Femur (tissue), 1 donor: ENCODE measurements at places on chromosomes 3 and 15.

- no peak for DNase-seq
Observed at GRCh38 chr3:153038367-153038766, 123.7 kb upstream of the RAP2B start.

GRCh38 chr15:73109765-73110164 lies 57.5 kb downstream of the NEO1 start:
- no peak for DNase-seq

DNA sequence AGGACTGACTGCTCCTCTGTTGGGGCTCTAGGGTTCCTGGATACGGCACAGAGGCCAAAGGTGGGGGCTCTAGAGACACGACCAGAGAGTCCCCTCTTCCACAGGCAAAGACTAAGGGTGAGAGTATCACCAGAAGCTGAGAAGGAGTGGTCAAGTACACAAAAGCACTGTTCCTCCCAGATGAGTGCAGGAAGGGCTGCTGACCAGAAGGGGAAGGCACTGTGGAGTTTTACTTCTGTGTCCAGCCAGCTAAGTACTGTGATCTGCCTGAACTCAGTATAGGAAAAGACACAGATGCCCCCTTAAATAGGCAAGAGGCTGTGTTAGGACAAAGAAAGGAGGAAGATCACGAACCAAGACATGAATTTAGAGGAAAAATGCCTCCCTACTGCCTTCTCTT lies 11.7 kb downstream of the MRPS11 start:
- DNase-seq: no peak

DNA sequence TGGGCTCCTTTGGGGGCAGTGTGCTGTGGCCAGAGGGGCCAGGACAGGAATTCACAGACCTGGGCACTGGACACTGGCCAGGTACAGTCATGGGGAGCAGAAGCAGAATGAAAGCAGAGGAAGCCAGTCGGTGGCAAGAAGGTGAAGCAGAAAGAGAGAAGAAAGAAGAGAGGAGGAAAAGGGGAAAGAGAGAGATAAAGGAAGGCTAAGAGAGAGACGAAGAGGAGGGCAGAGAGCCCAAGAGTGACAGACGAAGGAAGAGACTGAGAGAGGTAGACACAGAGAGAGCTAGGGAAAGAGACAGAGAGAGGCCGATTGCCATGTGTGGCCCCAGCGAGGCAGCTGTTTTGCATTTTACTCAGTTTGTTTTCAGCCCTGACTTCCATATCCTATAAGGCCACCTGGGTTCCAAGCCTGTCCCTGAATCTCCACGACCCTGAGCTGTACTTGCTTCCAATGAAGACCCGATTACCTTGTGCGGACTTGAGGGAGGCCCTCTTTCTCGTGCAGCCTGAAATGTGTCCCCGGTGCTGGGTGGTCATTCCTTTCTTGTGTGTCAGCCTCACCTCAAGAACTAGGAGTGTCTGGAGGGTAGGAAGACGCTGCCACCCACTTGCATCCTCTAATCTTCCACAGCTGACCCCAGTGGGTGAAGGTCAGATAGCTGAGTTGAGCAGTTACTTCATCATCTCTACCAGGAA lies 73.9 kb downstream of the LSM3 start:
- no peak for DNase-seq

DNA sequence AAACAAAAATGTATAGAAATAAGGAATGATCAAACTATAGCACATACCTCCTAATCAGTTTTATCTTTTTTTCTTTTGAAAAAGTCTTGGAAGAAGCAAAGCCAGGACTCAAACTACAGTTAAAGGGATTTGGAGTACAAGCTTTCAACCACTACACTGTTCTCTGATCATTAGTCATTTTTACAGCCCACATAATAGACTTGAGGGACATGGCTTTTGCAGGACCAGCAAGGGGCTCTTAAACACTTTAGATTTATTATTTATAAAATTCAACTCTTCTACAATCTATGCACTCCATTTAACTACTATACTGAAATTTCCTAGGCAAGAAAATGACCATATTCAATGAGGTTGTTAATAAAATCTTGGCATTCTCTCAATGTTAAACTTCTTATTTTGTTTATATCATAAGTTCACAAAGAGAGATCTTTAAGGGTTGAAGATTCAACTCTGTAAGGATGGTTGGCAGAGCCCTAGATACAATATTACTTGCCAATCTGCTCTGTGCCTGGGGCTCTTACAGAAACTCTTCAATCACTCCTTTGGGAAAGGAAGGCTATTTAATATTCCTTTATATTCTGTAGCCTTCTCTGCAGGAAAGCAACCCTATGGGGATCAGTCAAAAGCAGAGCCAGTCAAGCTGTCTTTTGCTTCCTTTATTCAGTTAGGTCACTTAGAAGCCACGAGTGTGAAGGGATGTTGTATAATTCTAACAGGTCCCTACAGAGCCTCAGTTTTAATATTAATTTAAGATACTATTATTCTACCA lies 557.7 kb upstream of the SGO1 start:
- DNase-seq: no peak

DNA sequence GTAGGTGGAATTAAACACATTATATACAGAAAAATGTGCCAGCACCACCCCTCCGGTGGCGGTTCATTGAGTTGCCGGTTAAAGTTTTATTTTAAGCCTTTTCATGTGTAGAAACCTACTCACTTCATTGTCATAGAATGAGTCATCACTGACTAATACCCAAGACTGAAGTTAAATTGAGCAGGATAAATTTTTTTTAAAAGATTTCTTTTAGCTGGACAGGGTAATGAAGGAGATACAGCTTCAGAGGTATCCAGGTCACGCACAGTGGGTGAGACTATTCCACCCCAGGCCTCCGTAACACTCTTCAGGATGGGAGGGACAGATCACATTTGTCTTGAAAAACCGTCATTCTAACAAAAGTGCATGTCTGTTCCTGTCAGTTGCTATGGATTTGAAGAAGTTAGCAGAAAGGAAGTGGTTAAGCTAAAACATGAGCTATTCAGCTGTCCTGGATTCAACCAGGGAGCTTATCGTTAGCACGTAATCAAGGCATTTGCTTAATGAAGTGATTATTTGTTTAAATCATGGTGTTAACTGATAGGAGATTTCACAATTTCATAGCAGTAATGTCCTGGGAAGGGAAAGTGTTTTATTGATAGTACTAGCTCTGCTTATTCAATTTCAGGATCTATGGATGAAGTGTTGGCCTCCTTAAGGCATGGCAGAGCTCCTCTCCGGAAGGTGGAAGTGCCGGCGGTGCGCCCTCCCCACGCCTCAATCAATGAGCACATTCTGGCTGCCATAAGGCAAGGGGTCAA lies 23.4 kb downstream of the WHAMM start:
- no peak for DNase-seq

GRCh38 chr15:73582851-73583379 lies 50.3 kb downstream of the NPTN start:
- no peak for DNase-seq

- no peak for DNase-seq
Observed at GRCh38 chr3:8278448-8278847, 223.2 kb upstream of the LMCD1 start.

- no peak for DNase-seq
Observed at GRCh38 chr15:74833376-74834107, 7.1 kb downstream of the CPLX3 start.

GRCh38 chr15:63457379-63457778 lies 47.0 kb upstream of the USP3 start:
- DNase-seq: peak; percentile 52

DNA sequence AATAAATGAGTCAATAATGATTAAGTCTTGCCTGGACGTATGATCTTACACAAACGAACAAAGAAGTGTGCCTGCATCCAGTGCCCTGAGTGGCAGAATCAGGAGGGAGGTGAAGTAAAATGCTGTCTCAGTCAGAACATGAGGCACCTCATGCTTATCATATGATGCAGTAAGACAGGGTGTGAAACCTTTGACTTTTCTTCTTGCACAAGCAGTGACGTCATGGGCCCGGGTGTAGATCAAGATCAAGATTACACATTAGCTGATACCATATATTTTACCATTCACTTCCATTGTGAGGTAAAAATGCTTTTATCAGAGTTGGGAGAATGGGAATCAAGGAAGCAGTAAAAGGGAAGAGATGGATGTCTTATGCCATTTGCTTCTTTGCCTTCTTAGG lies 291.6 kb upstream of the PLSCR5 start:
- no peak for DNase-seq

GRCh38 chr3:180239939-180240338 lies 203.2 kb upstream of the PEX5L start:
- DNase-seq: no peak

DNA sequence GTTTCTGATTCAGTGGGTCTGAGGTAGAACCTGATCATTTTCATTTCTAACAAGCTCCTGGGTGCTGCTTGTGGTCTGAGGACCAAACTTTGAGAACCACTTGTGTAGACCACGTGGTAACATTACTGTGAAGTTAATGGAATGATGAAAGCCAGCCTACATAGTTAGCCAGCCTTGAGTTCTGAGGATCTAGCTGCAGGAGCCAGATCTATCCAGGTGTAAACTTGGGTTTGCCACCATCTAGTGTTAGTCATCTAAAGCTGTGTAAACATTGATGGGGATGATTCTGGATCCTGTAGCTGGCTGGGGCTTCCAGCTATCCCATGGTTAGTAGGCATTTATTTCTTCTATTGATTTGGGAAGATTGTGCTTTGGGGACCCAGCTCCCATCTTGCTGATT lies 170.0 kb downstream of the TMEM108 start:
- no peak for DNase-seq

GRCh38 chr3:127768346-127769008 lies 53.8 kb downstream of the MGLL start:
- DNase-seq: no peak

GRCh38 chr3:101536266-101536665 lies 23.3 kb upstream of the SENP7 start:
- no peak for DNase-seq

GRCh38 chr3:156533205-156533604 lies 21.7 kb downstream of the SSR3 start:
- DNase-seq: no peak

- DNase-seq: no peak
Observed at GRCh38 chr3:192887047-192887446, 30.6 kb downstream of the MB21D2 start.
